ENCODE measurements at places on chromosomes 2 and 18.

DNA sequence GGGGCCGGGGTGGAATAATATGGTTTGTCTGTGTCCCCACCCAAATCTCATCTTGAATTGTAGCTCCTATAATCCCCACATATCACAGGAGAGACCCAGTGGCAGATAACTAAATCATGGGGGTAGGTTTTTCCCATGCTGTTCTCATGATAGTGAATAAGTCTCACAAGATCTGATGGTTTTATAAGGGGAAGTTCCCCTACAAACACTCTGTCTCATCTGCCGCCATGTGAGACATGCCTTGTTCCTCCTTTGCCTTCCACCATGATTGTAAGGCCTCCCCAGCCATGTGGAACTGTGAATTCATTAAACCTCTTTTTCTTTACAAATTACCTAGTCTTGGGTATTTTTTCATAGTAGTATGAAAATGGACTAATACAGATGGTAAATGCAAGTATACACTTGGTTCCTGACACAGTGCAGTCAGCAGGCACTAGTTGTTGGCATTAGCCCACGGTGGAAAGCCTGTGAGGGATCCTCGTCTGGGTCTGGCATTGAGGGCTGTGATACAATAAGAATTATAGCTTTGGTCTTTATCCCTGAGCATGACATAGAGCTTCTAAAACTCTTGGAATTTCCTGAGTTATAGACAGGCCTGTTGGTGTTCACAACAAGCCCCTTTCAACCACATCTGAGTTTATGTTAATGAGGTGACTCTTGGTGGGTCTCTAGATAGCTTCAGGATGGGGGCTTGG is 135.8 kb downstream of the CABLES1 start:
- DNase-seq: no peak

GRCh38 chr2:240632306-240632721 is 7.0 kb downstream of the GPR35 start:
- DNase-seq: no peak

- no peak for DNase-seq
These were observed 90.2 kb downstream of the PARD3B start for GRCh38 chr2:204635478-204635877.

- no peak for DNase-seq
These were observed 53.8 kb downstream of the TEX44 start for GRCh38 chr2:231646476-231646875.

- no peak for DNase-seq
These were observed 9.2 kb downstream of the LRRFIP1 start for GRCh38 chr2:237636578-237636977.

DNA sequence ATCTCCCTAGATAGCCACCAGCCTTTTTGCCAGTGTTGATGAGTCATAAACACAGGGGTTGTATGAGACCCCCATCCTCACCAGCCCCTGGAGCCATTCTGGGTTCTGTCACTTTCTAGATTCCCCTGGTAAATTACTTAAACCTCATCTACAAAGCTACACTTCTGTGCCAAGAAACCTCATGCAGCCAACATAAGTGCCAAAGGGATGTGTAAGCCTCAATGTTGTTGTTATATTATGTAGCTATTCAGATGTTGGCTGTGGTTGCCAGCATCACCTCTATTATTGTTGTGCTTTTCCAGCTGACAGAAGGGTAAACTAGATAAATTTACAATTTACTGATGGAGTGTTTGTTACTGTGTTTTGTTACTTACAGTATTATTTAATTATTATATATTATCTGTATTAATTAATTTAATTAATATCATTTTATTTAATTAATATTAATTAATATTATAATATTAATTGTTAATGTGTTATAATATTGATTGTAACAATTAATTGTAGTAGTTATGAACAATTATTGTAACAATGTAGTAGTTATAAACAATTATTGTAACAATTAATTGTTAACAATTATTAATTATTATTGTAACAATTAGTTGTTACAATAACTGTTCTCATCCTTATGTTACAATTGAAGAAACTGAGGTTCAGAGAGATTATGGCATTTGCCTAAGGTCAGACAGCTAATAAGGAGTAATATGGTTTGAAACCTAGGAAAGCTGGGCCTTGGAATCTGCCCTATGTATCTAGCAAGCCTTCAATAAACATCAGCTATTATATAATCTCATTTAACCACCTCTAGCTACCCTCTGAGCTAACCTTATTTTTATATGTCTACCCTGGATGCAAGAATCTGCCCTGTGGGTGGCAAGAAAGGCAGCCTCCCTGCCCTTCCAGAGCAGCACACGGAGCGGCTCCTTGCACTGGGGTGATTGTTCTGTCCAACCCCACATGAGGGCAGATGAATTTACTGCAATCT is 36.1 kb downstream of the PSTPIP2 start:
- no peak for DNase-seq

GRCh38 chr2:204850581-204850980 is 305.3 kb downstream of the PARD3B start:
- no peak for DNase-seq

DNA sequence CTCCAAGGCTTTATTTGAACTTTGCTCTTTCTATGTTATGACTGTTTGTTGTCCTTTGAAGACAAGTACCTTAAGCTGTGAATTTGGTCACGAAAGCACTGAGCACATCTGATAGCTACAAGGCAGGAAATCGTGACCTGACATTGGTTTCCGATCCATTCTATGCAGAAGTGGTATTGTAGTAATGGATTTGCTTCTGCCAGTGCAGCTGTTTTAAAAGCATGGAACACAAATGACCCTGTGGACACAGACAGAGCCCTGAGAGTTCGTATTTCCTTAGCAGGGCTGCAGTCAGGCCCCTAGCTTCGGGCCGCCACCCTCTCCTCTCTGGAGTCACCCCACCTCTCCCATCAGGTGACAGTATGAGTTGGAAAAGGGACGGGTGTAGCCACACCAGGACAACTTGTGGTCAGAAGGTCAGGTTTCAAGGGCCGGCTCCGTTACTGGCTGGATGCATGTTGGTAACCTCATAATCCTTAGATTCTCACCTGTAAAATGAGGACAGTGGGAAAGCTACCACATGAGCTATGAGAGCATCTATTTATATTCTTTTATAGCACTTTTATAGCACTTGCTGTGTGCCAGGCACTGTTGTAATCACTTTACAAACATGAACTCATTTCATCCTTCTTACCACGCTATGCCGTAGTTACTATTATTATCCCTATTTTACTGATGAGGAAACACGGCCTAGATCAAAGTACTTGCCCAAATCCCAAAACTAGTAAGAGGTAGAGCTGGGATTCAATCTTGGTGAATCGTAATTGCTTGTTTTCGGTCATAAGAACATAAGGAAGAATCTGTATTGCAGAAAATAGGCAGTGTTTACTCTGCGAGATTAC is 70.2 kb downstream of the SPATS2L start:
- no peak for DNase-seq

DNA sequence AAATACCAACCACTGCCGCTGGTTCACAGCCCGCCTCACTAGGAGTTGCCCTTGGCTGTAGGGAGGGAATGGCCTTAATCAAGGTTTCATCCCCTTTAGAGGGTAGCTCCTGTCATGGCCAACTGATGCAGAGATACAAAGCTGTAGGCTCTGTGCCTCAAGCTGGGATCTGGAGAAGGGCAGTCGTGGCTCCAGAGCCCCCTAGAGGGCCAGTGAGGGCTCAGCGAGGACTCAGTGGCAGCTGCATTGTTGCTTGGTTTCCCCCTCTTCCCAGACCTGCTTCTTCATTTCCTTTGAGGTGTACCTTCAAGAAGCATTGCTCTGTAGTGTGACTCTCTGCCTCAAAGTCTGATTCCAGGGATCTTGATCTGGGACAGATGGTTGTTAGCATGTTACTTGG is 302.1 kb downstream of the LPIN1 start:
- no peak for DNase-seq

Data from ureter (tissue), 1 donor.